ENCODE measurements at places on chromosomes 5 and 9.

DNA sequence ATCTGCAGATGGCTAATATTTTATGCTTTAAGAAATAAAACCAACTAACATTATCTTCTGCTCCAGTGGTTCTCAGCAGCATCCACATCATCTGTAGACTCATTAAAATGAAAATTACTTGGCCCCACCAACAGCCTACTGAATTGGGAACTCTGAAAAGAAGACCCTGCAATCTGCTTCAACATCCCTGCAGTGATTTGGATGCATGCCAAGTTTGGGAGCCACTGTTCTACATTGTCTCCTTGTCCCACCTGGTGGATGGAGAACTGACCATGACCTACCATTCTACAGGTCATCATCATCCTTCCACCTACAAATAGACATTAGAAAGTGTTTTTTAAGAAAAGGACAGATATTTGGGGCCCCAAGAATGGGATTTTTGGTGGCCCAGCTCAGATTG lies 71.1 kb downstream of the ACER2 start:
- peak; percentile 31 for DNase-seq

GRCh38 chr5:40410231-40410861 lies 269.4 kb upstream of the PTGER4 start:
- DNase-seq: no peak

- DNase-seq: peak; percentile 61
Measured at GRCh38 chr9:131590907-131591844, 45.9 kb downstream of the PRRT1B start.

DNA sequence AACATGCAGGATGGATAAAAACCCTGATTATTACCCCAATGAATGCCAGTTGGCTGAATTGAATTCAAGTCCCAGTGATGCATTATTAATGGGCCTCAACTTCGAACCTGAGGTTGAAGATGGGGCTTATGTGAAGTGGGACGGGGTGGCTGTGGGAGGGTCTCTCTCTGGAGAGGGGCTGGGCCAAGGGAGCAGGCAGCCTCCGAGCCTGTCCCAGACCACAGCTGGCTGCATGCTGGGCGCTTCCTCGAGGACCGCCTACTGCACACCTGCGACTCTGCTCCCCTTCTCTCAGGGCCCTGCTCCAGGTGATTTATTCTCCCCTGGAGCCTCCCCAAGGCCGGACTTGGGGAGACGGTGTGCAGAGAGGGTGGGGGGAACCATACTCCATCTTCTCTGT lies 568.3 kb downstream of the CCDC171 start:
- no peak for DNase-seq

- DNase-seq: no peak
Measured at GRCh38 chr5:137292461-137293027, 206.6 kb downstream of the SPOCK1 start.

- DNase-seq: no peak
Measured at GRCh38 chr9:78127279-78128225, 95.9 kb upstream of the GNAQ start.

DNA sequence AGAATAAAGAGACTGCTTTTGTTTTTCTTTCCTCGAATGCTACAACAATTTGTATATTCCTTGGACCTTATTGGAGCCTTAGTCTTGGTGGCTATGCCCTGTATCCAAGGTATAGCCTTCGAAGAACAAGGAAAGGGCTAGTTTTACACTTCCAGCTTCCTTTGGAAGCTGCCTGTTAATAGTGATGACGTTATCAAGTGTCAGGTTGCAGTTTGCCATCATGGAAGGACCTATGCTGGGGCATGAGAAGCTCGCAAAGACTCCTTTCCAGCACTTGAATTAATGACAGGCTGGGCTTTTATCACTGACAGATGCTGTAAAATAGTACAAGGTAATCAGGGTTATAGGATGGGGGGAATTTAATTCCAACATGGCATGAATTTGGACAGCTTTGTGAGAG lies 157.9 kb downstream of the KDM4C start:
- peak; percentile 44 for DNase-seq

GRCh38 chr5:59042201-59043055 lies 459.6 kb downstream of the RAB3C start:
- no peak for DNase-seq

GRCh38 chr9:77020413-77021290 lies 1.2 kb downstream of the FOXB2 start:
- no peak for DNase-seq

GRCh38 chr5:14656898-14657297 lies 7.6 kb upstream of the OTULIN start:
- DNase-seq: no peak

GRCh38 chr5:87268126-87268969 lies 665 bp downstream of the RASA1 start:
- DNase-seq: peak; percentile 88

- no peak for DNase-seq
Measured at GRCh38 chr5:111859533-111860270, 102.7 kb upstream of the NREP start.

DNA sequence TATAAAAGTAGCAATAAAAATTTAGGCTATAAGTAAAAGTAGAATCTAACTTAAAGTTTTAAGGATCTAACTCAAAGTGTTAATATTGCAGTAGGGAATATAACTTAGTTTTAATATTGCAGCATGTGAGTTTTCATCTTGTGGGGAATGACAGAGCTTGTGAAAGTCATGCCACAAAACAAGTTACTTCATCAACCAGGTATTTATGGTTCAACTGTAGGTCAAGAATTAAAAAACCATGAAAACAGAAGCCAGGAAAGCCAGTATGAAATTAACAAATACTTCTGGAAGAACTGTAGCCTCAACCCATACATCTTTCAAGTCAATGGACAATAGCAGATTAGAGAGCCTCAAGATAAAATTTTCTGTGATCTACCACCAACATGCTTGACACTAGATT lies 19.0 kb downstream of the HMGCS1 start:
- no peak for DNase-seq

DNA sequence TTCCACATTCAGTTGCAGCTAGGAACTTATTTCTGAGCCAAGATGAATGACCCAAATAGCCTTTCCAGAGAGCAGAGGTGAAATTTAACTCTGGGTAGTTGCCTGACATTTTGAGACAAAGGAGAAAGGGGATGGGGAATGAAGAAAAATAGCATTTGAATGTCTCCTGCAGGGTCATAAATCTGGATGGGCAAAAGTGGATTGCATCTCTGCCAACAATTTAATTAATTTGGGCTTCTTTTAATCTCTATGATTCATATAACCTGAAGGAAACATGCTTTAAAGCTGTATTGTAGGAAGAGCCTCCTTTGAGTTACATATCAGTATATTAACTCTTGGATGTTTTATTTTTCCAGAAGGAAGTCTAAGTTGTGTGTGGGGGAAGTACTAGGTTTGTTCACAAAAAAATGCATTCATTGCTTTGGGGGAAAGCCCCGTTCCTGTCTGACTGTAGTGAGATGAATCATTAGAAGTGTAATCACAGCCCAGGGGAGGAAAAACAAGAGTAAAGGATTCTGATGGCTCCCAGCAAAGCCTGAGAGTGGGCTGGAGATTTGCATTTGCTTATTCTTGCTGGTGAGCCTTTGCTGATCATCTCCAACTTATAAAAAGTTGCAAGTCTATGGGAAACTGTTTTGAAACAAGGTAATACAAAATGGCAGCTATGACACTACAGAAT lies 133.0 kb upstream of the IQGAP2 start:
- DNase-seq: no peak
